ENCODE measurements at places on chromosomes 3 and 15. TPM values are rescaled to one million over a fixed set of nuclear protein-coding genes. Genes with fewer than 3 reads are reported as not detected.

DNA sequence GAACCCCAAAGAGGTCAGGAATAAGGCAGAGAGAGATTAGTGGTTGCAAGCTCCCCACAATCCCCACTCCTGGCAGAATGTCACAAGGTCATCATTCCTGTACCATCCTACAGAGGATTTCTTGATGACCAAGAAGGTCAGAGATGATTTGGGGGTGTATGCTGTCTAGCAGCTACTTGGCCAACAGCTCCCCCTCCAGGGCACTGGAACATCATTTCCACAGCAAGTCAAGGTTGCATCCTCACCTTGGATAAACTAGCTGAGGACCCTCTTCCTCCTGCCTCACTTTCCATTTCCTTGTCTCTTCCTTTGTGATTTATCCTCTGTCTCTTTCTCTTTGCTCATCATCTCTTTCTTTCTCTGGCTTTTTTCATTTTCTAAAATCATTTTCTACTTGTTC, 106.3 kb downstream of the PROS1 start:
- DNase-seq, result no peak

- no peak for DNase-seq
These were observed 31.0 kb downstream of the PLXNA1 start for GRCh38 chr3:127013758-127014535.

- peak; percentile 65 for DNase-seq
These were observed 1.4 kb downstream of the LMOD3 start for GRCh38 chr3:69120879-69121464.

DNA sequence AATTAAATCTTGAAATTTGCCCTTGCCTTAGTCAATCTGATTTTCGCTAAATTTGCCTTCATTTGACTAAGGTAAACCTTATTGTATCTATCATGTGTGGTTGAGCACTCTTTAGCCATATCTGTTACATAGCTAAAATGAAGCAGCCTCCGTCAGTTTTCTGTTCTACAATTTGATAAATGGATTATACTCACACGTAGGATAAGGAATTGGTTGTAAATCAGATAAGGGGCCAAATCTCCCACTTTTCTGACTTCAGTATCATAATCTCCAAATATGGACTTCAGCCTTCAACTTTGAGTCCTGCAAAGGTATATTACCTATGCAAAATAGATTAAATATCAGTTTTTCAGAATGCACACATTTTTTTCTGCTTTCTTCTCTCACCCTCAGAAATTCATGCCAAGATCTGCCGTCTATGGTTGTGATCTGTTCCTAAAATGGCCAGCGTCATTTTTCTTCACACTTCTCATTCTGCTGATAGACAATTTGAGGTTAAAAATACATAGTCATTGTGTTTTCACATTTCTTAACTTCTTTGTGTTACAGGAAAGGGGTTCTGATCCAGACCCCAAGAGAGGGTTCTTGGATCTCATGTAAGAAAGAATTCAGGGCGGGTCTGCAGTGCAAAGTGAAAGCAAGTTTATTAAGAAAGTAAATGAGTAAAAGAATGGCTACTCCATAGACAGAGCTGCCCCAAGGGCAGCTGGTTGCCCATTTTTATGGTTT, 36.9 kb downstream of the RAB8B start:
- no peak for DNase-seq

DNA sequence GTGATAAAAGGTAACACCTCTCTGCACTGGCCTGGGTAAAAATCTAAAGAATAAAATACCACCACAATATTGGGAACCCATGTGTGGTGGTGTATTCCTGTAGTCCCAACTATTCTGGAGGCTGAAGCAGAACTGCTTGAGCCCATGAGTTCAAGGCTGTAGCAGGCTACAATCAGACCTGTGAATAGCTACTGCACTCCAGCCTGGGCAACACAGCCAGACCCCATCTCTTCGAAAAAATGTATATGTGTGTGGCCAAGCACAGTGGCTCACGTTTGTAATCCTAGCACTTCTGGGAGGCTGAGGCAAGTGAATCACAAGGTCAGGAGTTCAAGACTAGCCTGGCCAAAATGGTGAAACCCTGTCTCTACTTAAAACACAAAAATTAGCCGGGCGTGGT, 1.8 kb upstream of the RPL14 start:
- DNase-seq, result no peak

- DNase-seq, result no peak
These were observed 21.4 kb downstream of the FEM1B start for GRCh38 chr15:68298882-68299381.

GRCh38 chr3:169458752-169459151, 204.8 kb downstream of the MECOM start:
- no peak for DNase-seq

DNA sequence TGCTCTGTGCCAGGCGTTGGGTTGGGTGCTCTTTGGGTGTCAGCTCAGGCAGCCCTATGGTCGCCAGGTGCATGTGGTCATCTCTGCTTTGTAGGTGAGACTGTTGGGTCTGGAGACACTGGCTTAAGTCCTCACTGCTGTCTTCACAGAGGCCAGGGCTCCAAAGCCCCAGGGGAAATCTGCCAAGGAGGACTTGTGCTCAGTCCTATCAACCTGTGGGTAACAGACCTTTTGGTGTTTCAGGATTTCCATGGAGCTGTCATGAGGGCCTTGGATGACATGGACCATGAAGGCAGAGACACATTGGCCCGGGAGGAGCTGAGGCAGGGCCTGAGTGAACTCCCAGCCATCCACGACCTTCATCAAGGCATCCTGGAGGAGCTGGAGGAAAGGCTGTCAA, 50.1 kb upstream of the NR2C2 start:
- no peak for DNase-seq

DNA sequence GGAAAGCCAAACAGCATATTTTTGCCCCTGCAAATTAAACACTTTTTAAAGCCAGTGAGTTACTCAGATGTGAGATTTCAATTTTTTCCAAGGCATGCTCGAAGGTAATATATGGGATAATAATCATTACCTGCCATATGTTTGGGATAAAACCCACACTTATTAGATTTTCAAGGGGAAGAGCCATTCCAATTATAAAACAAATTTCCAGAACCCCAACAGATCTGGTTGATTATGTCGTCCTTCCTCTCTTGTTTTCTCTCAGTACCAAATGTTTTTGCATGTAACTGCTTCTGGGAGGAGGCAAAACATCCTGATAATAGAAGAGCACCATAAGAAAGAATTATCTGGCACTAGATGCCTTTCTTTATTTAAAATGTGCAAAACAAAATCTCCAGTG, 115.1 kb downstream of the AKAP13 start:
- no peak for DNase-seq

CAND2 gene
- total RNA-seq, result 5.0 TPM

GRCh38 chr3:45792516-45793172, 3.7 kb downstream of the SLC6A20 start:
- no peak for DNase-seq

KLHL6 gene
- 34.8 TPM for total RNA-seq

DNA sequence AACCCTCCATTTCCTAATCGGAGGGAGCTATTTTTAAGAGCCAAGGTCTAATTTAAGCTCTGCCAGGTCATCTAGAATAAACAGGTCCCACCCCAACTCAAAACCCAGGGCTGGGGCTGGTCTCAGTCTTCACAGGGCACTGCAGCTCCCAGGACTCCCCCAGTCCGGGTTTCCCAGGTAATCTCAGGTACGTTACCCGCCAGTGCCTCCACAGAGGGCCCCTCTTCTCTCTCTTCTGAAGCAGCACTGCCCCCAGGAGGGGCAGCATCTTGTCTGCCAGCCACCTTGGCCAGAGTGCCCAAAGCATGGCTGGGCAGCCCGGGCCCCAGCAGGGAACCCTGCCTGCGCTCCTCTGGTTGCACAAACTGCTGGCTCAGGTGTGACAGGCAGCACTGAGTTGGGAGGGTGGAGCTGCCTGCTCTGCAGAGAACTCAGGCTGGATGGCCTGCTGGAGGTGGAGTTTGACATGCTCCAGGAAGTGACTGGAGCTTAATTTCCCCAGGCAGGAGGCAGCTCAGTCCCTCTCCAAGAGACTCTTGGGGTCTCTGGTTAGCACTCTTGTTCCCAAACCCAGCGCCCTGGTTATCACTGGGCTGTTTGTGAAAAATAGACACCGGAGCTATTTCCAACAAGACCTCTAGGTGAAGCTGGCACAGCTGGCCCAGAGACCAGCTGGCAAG, at the start of gene PLA2G4F:
Gene PLA2G4F (minus strand): TSS at position 394 of the 680 bp plus-strand sequence. CDS start 87 bp downstream, at position 307.
- no peak for DNase-seq

LAMB2 gene
- 3.6 TPM for total RNA-seq

DNA sequence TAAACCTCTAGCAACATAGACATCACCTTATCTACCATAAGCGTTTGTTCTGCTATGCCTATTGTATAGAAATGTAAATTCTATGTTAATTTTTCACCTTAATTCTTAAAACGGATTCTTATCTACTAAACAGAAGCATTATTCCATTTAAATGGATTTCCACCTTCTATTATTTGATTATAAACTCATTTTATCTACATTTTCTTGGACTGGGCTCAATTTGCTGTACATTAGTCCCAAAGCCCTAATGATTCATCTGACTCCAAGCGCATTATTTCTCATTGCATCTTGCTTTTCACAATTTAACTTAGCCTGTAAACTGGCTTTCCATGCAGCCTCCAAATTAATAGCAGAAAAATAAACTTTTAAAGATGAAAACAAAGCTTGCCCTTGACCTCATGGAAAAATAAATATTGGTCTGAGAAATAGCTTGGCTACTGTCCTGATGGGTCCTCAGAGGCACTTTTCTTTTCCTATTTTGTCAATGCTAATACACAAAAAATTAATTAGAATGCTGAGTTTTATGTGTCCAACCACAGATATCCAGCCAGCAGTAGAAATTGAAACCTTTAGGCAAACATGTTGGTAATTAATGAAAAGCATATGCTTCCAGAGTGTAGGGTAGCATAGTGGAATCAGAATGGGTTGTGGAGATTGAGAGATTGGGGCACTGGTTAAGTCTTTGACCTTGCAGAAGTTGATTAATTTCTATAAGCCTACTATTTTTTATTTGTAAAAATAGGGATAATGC, 81.4 kb upstream of the CFAP20DC start:
- DNase-seq, result no peak

DNA sequence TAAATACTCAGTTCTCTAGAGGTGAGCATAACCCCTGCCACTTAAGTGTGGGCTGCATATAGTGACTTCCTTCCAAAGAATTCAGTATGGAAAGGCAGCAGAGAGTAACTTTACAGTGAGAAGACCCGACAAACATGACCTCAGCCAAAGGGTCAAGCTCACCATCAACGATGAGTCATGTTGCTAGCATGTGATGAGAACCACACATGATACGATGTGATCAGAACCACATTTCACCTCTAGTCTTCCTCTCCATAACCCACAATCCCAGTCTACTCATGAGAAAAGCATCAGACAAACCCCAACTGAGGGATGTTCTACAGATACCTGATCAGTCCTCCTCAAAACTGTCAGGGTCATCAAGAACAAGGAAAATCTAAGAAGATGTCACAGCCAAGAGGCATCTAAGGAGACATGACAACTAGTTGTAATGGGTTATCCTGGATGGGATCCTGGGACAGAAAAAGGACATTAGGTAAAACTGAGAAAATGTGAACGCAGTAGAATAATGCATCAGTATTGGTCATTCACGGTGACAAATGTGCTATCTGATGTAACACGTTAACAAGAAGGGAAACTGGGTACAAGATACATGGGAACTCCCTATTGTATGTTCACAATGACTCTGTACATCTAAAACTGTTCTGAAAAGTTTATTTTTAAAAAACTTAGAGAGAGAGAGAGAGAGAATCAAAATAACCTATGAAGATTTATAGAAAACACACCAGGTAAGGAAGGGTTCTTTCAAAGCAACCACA, 28.3 kb downstream of the SEC61A1 start:
- DNase-seq, result no peak

- no peak for DNase-seq
These were observed 109.0 kb upstream of the CTDSPL start for GRCh38 chr3:37752649-37753025.

DNA sequence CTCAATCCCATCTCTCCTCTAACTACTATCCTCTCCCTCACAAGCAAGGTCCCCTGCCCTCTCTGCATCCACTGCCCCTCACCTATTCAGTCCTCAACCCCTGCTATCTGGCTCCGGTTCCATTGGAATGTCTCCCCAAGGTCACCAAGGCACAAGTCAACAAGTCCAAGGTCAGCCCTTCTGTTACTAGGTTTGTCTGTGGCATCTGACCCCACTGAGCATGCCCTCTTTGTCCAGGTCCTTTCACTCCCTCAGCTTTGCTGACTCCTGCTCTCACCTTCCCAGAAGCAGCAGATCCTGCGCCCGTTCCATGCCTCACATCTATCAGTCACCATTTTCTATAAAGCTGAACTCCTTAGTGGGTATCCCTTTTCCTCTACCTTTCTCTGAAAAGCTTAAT, 8.3 kb upstream of the SEMA7A start:
- DNase-seq, result no peak

GRCh38 chr15:89457086-89457485, 39.3 kb downstream of the RHCG start:
- DNase-seq, result no peak

DNA sequence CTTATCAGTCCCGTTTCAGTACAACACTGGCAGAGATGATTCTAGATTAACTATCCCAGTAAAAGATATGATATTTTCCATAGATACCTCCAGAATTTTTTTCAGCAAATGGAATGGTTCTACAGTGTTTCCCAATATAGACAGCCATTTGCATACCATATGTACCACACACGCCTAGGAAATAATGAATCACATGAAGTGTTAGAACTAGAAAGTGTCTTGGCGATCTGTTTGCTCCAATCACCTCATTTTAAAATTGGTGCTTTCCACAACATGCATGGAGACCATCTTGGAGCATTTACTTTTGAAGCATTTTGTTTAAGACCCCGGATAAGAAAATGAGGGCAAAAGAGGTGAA, 2.0 kb downstream of the C2CD4A start:
- no peak for DNase-seq

- no peak for DNase-seq
These were observed 54.5 kb downstream of the CHD2 start for GRCh38 chr15:92954578-92954977.

DNA sequence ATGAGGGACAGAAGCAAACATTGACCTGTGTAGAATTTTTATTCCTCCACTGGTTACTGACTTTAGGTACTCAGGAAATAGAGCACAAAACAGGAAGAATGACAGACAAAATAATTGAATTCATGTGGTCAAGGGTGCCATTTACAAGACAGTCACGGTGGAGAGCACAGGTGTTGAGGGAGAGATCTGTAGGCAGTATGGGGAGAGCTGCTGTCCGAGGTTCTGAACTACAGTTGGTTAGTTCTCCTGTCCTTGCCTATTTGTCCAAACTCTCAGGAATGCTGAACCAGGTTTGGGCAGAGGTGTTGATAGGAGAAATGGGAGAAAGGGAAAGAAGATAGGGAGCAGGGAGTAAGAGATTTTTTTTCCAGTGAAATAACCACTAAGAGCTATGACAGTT, 178.5 kb upstream of the ZBTB20 start:
- peak; percentile 2 for DNase-seq

- no peak for DNase-seq
These were observed 321.5 kb upstream of the CTNNB1 start for GRCh38 chr3:40877631-40878463.

DNA sequence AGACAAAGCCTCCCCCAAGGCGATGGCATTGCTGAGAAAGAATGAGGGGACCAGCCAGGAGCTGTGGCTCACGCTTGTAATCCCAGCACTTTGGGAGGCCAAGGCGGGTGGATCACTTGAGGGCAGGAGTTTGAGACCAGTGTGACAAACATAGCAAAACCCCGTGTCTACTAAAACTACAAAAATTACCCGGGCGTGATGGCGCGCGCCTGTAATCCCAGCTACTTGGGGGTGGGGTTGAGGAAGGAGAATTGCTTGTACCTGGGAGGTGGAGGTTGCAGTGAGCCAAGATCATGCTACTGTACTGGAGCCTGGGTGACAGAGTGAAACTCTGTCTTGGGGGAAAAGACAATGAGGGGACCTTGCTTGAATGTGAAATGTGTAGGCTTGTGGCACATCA, 402.4 kb upstream of the C2CD4B start:
- no peak for DNase-seq

GRCh38 chr15:29826908-29827820, 4.9 kb upstream of the TJP1 start:
- DNase-seq, result no peak

CTDSPL gene
- total RNA-seq, result 1.5 TPM
